ENCODE measurements at places on chromosomes 1 and 21.

DNA sequence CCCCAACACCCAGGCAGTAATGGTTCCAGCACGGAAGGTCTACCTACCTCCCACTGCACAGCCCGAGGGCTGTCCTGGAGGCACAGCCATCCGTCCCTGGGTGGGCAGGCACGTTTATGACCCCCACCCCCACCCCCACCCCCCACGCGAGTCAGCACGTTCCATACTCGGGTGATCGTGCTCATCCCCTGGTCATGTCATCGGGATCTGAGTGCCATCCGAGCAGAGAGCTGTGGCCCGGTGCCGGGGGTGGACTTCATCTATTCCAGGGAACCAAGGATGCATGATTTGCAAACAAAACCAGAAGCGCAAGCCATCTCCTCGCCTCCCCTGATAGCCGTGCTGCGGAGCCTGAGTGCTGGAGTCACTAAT is 1.1 kb downstream of the TSPEAR start:
- DNase-seq, result no peak

DNA sequence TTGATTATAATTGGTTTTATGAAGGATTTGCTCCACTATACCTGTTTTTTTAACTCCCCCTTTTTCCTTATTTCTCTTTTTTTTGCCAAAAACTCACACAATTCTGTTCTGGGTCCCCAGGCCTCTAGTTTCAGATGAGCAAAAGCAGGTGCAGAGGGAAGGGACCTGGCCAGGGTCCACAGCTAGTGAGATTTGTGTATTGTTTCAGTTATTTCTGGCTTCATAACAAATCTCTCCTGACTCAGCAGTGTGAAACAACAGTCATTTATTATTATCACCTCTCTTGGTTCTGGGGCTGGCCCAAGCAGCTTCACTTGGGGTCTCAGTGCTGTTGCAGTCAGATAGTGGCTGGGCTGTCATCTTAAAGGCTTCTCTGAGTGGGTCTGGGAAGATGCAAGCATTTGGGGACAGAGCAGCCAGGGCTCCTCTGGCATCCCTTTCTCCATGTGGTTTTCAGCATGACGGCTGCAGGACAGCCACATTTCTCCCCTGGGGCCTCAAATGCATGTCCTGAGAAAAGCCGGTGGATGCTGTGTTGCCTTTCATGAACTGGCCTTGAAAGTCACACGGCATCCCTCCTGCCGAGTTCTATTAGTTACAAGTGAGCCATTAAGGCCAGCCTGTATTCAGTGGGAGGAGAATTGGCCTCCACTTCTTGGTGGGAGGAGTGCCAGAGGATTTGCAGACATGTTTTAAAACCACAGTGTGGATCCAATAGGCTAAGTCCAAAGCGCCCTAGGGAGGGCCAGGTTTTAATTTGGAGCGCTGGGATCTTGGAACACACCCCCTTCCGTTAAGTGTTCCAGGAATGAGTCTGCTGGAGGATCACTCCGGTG is 137.1 kb downstream of the CAMTA1 start:
- no peak for DNase-seq

DNA sequence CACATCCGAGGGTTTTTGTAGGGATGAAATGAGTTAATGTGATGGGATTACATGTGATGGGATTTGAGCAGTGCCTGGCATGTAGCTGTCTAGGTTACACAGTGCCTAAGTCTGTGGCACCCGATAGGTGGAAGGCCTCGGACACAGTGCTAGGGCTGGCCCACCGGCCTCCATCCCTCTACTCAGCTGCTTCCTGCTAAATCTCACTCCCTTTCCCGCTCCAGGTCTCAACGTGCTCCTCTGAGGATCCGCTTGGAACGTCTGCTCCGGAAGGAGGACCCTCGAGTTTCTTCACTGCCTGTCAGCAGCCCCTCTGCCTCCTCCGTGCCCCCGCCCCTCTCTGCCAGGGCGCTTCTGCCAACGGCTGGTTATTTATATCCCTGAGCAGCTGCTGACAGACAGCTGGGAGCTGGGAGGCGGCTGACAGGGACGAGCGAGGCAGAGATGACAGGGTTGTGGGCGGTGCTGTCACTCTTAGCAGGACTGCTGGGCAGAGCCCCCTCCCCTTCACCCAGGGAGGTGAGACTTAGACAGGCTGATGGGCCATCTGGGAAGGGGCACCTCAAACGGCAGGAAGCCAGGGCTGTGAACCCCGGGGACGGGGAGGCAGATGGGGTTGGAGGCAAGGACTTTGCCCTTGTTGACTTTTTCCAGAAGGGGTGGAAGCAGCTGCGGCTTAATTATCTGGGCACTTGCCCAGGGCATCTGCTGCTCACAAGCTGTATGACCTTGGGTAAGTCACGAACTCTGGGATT is 26.6 kb upstream of the LRRN2 start:
- no peak for DNase-seq

- no peak for DNase-seq
These were observed 122.7 kb downstream of the CCDC185 start for GRCh38 chr1:223515926-223516325.

DNA sequence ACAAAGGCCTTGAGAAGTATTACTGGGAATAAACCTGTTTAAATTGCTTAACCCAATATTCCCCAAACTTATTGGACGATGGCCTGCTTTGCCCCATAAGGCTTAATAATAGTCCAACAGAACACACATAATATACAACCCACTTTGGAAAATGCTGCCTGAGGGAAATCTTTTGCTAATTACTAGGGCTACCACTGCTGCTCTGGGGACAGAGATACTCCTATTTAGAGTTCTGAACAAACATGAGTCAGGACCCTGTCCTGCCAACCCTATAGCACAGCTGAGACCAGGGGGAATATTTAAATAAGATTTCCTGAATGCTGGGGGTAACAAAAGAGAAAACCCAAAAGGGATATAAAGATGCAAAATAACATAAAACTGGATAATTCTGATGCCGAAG is 139.1 kb downstream of the BRINP2 start:
- DNase-seq, result no peak

DNA sequence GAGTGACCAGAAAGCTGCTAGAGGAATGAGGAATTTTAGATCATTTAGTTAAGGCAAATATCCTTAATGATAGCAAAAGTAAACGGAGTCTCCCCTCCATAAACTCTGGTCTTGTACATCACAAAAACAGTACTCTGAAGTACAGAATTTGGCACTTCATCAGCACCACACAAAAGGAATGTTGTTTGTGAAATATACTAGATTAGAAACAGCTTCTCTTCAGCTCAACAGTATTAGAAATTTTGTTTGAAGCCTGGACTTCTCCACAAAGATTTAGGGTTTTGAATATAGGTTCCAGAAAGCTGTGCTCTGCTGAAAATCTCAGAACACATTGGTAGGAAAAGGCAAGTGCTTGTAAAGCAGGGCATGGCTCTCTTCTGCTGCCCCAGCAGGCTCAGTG is 135.1 kb upstream of the PTGFR start:
- no peak for DNase-seq

- DNase-seq, result no peak
These were observed 44.2 kb upstream of the ZYG11A start for GRCh38 chr1:52798331-52798730.

- no peak for DNase-seq
These were observed 64.2 kb downstream of the SERINC2 start for GRCh38 chr1:31476891-31477846.

GRCh38 chr1:231134624-231135023 is 27.2 kb upstream of the TRIM67 start:
- DNase-seq, result no peak

DNA sequence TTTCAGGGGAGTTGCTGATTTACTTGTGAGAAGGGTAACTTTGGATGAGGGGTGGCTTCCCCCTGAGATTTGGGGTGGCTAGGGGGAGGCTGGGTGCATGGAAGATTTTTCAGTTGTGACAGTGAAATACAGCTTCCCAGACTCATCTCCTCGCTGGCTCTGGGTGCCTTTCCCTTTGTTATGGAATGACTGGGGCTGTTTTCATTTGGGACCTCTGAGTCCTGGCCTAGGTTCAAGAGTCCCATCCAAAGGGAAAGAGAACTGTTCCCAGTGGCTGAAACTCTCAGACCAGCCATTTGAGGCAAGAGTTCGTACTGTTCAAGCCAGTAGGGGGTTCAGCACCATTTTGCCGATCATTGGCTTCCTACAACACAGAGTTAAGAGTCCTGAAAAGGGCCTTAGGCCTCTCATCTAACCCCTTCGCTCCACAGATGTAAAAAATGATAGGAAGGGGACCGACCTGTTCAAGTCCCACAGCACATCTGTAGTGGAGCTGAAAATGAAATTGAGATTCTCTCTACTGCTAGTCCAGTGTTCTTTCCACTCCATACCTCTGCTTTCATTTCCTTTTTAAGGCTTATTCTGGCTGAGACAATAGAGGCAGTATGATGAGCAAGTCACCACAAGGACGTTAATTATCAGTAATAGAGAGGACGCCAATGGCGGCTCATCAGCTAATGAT is 958 bp downstream of the DDR2 start:
- DNase-seq, result no peak
